Stimulated activated CD4-positive, alpha-beta T cell treated with anti-CD3 and anti-CD28 coated beads, TNF-alpha, amount 100 ng/mL, for 24 hours (primary cell): ENCODE measurements at places on chromosomes 12 and 14.
A peak's percentile ranks its signal among the peaks of the same experiment; 100 is the strongest.

DNA sequence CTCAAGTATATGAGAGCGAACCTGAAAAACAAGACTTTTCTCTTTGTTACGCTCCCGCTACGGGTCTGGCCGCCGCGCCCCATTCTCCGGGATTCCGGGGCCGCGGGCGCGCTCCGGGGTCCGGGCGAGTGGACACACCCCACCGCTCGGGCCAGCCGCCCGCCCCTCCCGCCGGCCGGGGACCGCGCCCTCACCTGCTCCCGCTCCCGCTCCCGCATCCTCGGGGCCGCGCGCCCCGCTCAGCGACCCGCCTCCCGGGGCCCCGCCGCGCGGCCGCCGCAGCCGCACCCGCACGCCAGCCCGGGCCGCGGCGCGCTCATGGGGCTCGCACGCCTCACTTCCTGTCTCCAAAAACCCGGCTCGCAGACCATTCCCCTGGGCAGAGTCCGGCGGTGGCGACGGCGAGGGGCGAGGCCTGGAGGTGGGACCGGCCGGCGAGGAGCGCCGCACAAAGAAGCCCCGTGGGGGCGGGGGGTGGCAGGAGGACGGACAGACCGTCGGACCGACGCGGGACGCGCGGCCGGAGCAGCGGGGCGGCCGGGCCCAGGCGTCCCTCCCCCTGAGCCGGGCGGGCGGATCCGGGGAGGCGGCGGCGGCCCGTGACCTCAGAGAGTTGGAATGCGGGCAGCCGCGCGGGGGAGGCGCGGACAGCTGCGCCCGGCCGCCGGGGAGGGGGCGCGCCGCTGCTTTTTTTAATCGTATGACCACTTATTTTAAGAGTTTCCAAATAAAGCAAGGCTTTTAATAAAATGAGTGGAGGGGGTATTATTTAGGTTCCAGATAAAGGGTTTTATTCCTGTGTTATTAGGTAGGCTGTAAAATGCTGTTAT is at the start of gene PTPN21:
PTPN21 (minus strand) TSS at position 551 of the 830 bp plus-strand sequence. CDS start 4,590 bp downstream, outside the sequence.
- peak; percentile 14 for DNase-seq

DNA sequence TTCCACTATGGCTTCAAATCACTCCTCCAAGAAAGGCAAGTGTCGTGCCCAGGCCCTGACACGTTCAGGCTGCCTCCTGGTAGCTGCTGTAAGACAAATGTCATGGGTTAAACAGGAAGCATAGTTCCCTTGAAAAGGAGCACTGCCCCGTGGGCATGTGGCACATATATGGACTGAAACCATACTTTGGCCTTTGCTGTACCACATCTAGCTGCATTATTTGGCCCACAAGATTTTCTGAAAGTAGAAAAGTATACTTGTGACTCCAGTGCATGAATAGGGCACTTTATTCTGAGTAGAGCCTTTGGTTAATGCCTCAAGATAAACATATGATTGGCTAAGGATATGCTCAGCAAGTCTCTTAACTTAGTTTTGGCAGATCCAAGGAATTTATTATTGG is 218.7 kb upstream of the EGLN3 start:
- DNase-seq: no peak

- DNase-seq: no peak
These were observed 204.7 kb downstream of the EPS8 start for GRCh38 chr12:15584366-15585041.

DNA sequence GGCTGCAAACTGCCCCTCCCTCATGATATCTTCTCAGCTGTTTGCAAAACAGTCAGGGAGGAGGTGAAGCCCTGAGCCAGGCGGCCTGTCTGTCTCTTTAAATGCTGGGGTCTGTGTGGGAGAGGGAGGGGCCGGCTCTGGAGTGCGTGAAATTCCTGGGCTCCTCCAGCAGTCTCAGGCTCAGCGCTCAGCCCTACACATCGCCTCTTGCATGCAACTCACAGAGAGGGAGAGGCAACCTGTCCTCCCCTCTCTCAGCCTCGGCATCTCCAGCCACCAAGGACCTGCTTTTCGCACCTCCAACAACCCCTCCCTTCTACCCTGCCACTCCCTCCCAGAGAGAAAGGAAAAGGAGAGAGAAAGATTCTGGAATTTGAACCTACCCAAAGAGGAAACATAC is at the start of gene NRXN3:
NRXN3 (plus strand) TSS at position 171 of the 400 bp plus-strand sequence. CDS start 72,721 bp downstream, outside the sequence.
- no peak for DNase-seq

GRCh38 chr14:99908653-99909250 is 115.5 kb downstream of the EML1 start:
- DNase-seq: no peak

- DNase-seq: no peak
These were observed 506.4 kb downstream of the MED13L start for GRCh38 chr12:115771065-115771464.

- no peak for DNase-seq
These were observed 5.4 kb upstream of the EML5 start for GRCh38 chr14:88798156-88798555.

GRCh38 chr14:46490238-46490685 is 161.3 kb downstream of the RPL10L start:
- DNase-seq: no peak

DNA sequence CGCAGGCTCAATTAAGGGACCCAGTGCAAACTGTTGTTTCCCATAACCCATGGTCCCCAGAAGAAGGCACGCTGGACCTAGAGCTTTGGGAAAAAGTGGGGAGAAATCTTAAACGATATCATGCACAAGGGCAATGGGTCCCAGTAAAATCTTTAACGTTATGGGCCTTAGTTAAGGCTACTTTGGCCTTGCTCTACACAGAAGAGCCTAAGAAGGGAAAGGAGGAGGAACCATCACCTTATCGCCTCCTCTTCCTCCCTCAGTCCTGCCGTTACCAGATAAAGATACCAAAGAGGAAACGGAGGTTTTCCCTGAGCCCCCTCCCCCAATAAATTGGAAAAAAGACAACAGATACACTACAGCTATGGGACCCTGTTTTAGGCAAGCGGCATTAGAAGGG is 116.9 kb downstream of the PPHLN1 start:
- DNase-seq: no peak

DNA sequence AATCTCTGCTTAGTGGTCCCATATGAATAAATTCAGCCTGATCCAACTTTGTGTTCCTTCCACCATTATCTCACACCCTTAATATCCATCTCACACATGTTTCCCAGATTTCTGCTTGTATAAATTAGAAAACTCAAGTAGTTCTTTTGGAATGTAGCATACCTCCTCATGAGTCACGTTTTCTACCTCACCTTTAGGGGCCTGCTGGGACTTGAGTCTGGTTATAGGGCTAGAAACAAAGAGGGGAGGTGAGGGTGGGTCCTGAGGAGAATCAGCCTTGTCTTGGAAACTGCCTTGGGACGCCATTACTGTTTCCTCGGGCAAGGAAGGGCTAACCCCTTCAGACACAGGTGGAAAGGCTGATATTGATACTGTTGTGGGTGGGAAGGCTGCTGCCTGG is 51.1 kb downstream of the EMP1 start:
- DNase-seq: no peak

GRCh38 chr12:67068761-67069450 is 200.3 kb upstream of the CAND1 start:
- DNase-seq: peak; percentile 20

DNA sequence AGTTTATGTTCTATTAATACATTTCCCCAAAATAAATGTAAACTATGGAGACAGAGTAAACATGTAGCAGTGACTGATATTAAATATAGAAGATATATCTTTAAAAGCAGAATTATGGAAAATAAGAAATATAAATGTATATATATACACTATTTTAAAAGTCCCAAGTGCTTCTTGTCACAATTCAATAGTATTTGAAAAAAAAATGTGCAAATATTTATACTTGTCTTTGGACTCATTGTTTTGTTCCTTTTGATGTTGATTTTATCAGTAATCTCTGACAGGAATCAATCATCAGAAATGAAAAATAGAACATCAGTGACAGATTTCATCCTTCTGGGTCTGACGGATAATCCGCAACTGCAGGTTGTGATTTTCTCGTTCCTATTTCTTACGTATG is at the start of gene OR6C76:
OR6C76 (plus strand) TSS at position 301 of the 400 bp plus-strand sequence; CDS start at position 301, 0 bp downstream.
- DNase-seq: no peak

DNA sequence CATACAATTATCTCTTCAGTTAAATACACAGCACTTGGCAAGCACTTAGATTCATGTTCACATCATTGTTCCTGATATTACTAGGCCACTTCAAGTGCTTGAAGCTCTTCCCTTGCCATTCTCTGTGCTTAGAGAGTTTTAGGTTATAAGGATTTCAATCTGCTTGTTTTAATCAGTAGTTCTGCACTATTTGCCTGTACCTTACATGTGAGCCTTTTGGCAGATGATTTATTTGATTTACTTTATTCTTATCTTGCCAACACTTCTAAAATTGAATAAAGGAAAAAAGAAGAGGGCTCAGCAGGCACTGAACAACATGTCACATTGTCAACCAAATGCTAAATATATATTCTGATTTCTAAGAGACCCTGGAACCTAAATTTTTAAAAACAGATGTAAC is 363.8 kb upstream of the USP15 start:
- DNase-seq: no peak

- no peak for DNase-seq
These were observed 31.9 kb downstream of the FOS start for GRCh38 chr14:75310295-75311111.

GRCh38 chr14:63214417-63215196 is 10.4 kb downstream of the RHOJ start:
- no peak for DNase-seq

- DNase-seq: no peak
These were observed 301.0 kb upstream of the MIS18BP1 start for GRCh38 chr14:45553981-45554380.

- DNase-seq: no peak
These were observed 1082.5 kb downstream of the BCL11B start for GRCh38 chr14:98189511-98189910.

GRCh38 chr12:45010059-45010458 is 40.8 kb downstream of the DBX2 start:
- DNase-seq: no peak

DNA sequence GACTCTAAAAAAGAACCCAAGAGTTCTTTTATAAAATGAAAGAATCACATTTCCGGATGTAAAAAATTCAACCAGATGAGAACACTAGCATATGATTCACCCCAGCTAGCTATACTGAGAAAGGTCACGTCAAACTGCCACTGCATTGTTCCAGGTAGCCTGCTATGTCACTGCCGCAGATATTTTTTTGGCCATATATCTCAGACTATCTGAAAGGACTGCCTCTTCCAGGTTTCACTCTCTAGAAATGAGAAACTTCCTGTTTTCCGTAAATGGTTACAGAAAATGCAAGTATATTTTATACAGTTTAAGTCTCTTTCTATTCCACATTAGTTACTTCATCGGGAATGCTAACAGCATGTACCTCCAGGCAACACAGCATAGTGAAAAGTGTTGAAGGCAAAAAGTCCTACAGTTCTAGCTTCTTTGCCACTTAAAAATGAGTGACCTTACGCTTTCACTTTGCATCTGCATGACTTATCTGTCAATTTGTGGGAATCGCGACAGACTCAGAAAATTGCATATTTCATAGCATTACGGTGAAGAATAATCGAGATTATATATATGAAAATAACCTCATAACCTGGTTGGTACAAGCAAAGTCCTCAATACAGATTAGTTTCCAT is 105.2 kb downstream of the MED13L start:
- DNase-seq: peak; percentile 33

- no peak for DNase-seq
These were observed 260.0 kb downstream of the ACSS3 start for GRCh38 chr12:81337886-81338285.

GRCh38 chr12:124519746-124520145 is 47.7 kb downstream of the NCOR2 start:
- DNase-seq: no peak

- no peak for DNase-seq
These were observed 76.7 kb downstream of the DIP2B start for GRCh38 chr12:50581226-50582184.

DNA sequence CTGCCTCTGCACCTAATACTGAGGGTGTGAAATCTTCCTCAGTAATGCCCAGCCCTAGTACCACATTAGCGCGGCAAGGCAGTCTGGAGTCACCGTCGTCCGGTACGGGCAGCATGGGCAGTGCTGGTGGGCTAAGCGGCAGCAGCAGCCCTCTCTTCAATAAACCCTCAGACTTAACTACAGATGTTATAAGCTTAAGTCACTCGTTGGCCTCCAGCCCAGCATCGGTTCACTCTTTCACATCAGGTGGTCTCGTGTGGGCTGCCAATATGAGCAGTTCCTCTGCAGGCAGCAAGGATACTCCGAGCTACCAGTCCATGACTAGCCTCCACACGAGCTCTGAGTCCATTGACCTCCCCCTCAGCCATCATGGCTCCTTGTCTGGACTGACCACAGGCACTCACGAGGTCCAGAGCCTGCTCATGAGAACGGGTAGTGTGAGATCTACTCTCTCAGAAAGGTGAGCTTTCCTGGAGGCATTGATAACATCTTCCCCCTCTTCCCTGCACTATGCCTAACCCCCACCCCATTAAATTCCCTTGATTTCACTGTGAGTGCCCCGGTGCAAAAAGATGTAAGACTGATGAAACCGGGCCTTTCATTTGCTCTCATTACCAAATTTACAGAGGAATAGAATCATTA is 291.4 kb downstream of the NAV3 start:
- no peak for DNase-seq

DNA sequence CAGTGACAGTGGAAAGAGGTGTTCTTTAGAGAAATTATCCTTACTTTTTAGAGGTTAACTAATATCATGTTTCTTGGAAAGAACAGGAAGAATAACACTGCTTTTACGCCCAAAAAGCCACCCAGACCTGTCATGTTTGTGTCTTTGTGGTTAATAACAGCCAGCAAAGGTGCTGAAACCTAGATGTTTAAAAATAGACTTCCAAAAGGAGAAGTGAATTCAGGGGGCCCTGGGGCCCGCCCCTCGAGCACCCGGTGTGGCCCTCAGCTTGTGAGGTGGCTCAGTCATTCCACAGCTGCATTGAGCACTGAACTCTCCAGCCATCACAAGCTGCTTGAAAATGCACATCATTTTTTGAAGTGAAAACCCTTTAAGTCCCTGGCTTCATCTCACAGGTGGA is 20.8 kb upstream of the AMN start:
- no peak for DNase-seq

- no peak for DNase-seq
These were observed 80.7 kb downstream of the FOXN3 start for GRCh38 chr14:89336338-89336737.

GRCh38 chr14:89773151-89773550 is 181.4 kb downstream of the EFCAB11 start:
- DNase-seq: no peak

DNA sequence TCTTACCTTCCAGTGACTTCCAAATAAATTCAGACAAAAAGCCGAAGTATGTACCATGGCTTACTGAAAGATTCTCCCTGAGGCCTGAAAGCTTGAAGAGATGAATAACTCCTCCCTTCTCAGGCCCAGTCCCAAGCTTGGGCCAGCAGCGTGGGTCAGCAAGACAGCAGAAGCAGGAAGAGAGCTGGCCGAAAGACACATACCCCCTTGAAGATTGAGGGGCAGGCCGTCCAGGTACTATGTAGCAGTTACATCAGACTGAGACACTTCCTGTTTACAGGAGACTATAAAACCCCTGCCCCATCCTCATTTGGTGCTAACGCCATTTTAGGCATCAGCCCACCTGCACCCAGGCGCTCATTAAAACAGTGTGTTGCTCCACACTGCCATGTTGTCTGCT is 15.0 kb downstream of the NDUFA12 start:
- no peak for DNase-seq

GRCh38 chr12:132551641-132552031 is 58.7 kb downstream of the LRCOL1 start:
- DNase-seq: no peak

GRCh38 chr12:33795536-33795935 is 226.8 kb upstream of the ALG10 start:
- DNase-seq: no peak

GRCh38 chr12:56437430-56438176 is 11.6 kb downstream of the TIMELESS start:
- no peak for DNase-seq
